ENCODE measurements at places on chromosomes 16 and 17.

- DNase-seq: no peak
Observed at GRCh38 chr16:10754941-10755340, 11.3 kb downstream of the NUBP1 start.

DNA sequence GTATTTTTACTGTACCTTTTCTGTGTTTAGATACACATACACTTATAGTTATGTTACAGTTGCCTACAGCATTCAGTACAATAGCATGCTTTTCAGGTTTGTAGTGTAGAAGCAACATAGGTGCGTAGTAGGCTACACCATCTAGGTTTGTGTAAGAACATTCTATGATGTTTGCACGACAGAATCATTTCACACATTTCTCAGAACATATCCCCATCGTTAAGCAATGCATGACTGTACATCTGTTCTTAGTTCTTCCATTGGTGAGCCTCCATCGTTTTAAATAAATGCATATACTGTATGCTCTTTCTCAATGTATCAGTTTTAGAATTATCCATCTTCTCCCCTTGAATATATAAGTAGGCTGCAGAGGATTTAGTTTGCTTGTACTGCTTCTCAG lies 122.6 kb downstream of the PITPNC1 start:
- no peak for DNase-seq

DNA sequence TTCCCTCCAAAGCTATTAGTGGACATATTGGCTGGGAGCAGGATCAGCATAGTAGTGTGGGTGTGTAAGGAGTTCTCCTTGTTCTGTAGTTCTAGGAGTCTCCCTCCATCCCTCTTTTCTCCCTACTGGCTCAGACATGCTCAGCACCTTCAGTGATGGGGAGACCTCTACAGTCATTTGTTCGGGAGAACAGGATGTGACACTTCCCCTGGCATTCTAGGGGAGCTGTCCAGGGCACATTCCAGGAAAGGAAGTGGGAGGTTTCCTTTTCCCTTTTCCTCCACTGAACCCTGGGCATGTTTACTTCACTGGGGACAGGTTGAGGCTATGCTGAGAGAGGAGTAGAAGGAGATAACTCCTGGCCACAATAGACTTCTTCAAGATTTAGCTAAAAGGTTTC lies 86.5 kb downstream of the MYH13 start:
- no peak for DNase-seq

DNA sequence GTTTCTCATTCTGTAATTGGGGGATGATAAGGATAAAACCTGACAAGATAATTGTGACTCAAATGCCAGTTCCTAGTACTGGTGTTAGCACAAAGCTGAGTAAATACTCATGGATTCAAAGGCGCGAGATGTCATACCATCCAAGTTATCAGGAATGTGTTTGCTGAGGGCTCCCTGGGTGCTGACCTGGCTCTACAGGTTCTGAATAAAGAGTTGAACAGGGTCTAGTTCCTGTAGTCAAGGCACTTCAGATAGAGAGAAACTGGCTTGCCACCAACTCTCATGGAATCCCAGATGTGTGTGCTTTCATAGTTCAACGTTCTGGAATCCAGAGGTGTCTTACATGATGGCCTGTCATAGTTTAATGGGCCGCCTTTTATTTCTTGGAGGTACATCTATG lies 141.6 kb downstream of the PRKCA start:
- DNase-seq: no peak

- peak; percentile 70 for DNase-seq
Observed at GRCh38 chr16:67942200-67942509, 1.8 kb downstream of the LCAT start.

- DNase-seq: no peak
Observed at GRCh38 chr17:61503961-61504360, 51.7 kb downstream of the TBX4 start.

DNA sequence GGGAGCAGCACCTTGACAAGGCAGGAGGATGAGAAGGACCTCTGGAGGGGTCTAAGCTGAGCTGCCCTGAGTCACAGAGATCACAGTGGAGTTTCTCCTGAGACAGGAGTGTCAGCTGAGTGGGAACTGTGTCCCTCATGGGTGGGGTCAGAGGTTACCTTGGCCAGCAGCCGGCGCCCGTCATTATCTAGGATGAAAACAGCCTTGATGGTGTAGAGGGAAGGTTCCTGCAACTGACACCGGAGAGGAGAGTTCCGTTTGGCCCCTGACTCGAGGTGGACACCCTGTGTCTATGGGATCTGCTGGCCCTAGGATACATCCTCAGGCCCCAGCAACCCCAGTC lies 933 bp downstream of the COPZ2 start:
- DNase-seq: no peak

- DNase-seq: no peak
Observed at GRCh38 chr17:31745964-31746600, 113.0 kb downstream of the COPRS start.

GRCh38 chr16:64641343-64641742 lies 480.5 kb downstream of the CDH11 start:
- no peak for DNase-seq

- no peak for DNase-seq
Observed at GRCh38 chr17:50064253-50065001, 8.5 kb downstream of the ITGA3 start.

- no peak for DNase-seq
Observed at GRCh38 chr17:51587516-51587915, 327.2 kb downstream of the UTP18 start.

DNA sequence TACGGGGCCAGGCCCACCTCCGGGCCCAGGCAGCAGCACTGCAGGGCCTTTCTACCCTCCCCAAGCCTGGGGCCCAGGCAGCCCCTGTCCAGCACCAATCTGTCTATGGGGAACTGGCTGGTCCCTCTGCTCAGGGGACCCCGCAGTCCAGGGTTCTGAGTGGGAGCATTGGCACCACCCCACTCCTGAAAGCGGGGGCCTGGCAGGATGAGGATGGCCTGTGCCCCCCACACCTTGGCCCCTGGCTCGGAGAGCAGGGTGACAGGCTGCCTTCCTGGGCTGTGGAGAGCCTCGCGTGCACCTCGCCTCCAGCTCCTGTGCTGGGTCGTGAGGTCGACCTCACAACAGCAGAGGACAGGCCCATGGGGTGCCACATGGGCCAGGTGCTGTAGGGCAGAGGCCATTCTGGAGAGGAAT lies 1.4 kb downstream of the NPB start:
- no peak for DNase-seq

DNA sequence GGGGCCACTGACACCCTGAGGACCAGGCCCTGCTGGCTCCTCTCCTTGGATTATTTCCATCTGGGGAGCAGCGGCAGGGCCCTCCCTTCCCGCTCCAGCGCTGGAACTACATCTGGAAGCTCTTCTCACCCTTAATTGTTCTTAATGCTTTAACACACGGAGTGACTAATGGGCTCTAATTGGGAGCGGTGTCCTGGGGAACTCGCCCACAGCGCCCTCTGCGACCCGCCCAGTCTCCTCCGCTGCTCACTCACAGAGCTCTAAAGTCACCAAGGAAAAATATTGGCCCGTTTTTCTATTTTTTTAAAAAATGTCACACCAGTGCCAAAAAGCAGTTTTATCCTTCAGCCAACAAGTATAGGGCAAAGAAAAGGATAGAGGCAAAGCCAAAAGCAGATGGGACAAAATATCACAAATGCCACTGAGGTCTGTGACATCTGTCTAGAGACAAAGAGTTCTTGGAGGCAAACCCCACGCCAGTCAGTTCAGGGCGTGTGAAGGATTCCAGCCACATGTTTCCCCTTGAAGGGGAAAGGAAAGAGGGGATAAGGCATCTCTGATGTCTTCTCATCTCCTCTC lies 134.7 kb downstream of the RBFOX3 start:
- no peak for DNase-seq

DNA sequence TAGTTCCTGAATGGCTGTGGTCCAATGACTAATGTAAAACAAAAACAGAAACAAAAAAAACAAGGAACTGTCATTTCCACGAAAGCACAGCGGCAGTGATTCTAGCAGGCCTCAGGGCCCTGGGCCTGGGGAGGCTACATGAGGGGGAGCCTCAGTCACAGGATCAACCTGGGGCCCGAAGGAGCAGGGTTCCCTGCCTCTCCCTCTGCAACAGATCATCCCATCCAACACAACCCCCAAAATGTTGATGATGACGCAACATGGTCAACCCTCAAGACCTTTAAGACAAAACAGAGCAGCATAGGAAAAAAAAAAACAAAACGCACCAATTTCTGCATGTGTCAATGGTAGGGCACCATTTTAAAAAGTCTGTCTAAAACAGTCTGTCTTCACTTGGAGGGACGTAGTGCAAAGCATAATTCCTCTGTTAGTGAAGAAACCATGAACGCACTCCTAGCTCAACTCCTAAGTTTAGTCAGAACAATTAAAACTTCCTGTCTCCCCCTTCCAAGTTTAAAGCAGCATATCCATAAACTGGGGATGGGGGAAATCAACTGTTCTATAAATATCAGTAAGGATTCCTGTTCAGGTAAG lies 32.3 kb downstream of the AXIN2 start:
- DNase-seq: no peak

DNA sequence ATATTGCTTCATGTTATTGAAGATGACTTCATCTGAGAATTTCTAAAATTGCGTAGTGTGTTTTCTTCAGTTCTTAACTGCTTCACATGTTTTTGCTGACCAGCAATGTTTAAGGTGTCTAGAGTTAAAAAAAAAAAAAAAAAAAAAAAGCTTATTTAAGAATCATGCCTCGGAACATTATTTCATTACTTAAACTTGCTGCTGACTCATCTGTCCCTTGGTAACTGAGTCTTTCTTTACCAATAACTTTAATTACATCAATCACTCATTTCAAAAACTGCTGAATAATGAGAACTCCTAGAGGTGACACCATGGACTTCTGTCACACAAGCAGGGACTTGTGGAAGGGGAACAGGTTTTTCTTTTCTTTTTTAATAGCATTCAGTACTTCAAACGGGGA lies 16.2 kb downstream of the IRX5 start:
- DNase-seq: no peak

DNA sequence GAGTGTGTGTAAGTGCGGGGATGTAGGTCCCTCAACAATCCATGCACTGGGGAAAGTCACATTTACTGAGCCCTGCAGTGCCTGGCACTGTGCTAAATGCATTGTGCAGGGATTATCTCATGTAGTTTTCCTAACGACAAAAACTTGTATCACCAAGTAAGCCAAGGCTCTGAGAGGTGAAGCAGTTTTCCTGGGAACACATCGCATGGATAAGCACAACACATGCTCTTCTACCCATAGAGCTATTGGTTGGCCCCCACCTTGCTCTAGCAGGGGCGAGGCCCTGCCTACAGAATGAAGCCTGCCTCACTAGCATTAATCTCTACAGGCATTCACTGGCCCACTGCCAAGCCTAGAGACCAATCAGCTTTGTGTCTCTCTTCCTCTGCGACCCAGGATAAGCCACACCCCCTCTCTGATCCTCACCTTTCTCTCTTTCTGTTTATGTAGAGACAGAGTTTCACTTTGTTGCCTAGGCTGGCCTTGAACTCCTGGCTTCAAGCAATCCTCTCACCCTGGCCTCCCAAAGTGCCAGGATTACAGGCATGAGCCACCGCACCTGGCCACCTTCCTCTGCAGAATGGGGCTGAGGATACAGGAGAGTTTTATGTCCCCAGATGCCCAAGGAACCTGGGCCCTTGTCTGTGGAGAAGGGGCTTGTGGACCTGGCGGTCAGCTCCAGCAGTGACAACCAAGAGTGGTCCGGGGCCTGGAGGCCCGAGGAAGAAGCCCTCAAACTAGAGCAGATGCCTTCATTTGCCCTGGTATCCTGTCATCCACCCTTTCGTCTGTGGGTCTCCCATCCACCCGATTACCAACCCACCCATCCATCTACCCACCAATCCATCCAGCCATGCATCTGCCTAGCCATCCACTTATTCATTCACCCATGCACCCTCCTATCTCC lies 12.8 kb downstream of the CDH16 start:
- DNase-seq: no peak

- DNase-seq: no peak
Observed at GRCh38 chr17:31414550-31414918, 23.1 kb downstream of the RAB11FIP4 start.

DNA sequence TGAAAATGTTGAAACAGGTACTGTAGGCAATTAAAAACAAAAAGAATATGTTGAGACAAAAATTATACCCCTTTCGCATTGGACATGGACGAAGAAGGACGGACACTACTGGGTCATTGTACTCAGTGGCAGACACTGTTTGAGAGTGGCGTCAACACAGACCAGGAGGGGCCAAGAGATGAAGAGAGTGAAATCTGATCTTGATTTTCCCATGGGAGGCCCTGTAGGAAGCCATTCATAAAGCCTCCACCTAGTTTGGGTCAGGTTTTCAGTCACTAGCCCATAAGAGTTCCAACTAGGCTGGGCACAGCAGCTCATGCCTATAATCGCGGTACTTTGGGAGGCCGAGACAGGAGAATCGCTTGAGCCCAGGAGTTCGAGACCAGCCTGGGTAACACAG lies 23.6 kb upstream of the SMURF2 start:
- no peak for DNase-seq

DNA sequence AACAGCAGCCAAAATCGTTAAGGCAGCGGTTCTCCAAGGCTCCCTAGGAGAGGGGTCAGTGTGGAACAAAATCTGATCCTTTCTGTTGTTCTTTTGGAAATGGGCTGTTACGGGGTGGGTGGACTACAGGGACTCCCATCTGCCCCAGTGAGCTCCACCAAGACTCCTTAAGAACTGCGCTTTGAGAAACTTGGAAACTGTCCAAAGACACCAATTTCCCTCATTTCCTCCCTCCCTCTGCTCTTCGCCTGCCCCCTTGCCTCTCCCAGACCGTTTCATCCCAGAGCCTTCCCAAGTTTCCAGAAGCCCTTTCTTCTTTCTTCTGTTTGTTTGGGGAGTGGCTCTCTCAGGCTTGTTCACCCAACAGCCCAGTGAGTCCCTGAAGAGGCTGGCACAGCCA lies 205.4 kb downstream of the COPRS start:
- no peak for DNase-seq

- no peak for DNase-seq
Observed at GRCh38 chr17:27281438-27281837, 12.5 kb upstream of the WSB1 start.

DNA sequence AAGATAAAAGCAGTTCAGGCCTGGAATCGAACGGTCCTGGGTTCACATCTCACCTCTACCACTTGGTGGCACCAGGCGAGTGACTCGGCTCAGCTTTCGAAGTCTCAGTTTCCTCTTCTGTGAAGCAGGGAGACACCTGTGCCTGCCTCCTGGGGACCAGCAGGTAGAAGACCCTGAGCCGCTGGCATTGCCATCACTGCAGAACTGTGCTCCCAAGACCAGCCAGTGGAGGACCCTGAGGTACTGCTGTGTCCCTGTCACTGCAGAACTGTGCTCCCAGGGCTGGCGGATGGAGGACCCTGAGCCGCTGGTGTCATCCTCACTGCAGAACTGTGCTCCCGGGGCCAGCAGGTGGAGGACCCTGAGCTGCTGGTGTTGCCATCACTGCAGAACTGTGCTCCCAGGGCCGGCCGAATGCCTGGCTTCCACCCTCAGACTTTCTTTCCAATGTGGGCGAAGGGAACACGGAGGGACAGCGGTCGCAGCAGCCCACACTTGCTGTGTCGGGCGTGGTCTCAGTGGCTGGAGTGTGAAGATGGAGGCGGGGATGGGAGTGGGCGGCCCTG lies 8.7 kb upstream of the SLC7A5 start:
- no peak for DNase-seq
